Mesenteric fat pad (tissue), 1 donor: ENCODE measurements at places on chromosomes 1 and 21. TPM values are rescaled to one million over a fixed set of nuclear protein-coding genes. Genes with fewer than 3 reads are reported as not detected.

DNA sequence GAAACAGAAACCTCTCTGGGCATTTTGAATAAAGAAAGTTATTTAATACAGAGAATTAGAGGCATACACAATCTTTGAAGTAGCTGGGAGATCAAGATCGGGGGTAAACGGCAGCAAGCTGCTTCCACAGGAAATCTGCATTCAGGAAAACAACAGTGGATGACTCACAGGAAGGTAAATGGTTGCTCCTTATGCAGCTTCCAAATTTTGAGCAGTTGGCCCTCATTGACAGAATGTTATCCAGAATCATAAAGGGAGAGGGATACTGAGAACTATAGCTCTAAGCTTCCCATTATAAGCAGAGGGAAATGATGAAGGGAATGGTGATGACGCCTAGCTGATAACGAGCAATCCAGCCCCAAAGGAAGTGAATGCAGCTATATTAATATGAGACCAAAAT is 28.6 kb downstream of the ZMYND12 start:
- DNase-seq = no peak

DNA sequence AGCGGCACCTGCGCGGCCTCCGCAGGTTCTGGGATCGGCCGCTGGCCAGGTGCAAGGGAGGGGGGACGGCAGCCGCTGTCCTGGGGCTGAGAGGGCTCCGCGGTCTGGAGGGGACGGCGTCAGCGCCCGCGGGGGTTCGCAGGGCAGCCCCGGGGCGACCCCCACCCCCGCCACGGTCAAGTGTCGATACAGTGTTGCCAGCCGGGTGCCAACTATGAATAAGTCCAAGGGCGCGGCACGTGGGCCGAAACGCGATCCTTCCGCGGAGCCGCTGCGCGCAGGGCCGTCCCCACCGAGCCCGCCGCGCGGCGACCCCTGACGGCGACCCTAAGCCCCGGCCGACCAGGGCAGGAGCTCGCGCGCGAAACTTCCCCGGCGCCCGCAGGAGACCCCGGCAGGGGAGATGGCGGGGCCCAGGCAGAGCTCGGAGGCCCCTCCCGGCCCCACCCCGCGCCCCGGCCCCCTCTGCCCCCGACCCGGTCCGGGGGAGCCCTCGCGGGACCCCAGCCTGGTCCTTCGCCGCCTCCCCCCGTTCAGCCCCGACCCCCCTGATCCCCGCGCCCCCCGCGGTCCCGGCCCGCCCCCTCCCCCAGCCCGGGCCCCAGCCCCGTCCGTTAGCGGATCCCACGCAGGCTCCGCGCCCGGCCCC is 586 bp upstream of the AGPAT3 start:
- no peak for DNase-seq

- DNase-seq = no peak
Observed at GRCh38 chr21:15276243-15276642, 211.4 kb upstream of the NRIP1 start.

GRCh38 chr1:228038387-228039005 is 31.7 kb downstream of the WNT3A start:
- peak; percentile 76 for DNase-seq

DNA sequence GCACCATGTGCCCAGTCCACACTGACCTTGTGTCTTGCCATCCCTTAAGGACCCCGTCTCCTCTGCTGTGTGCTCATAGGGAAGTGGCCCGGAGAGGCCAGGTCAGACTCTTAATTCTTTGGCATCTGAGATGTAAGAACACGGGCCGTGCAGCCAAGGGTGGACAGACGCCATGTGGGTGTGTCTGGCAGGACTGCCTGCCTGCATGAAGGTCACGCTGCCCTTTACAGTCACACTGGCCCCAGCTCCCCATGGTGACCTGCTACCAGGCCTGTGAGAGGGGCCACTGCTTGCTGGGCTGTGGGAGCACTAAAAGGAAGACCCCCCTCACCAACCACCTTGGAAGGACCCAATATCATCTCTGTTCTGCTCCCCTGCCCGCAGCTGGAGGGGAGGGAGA is 17.7 kb downstream of the DHRS3 start:
- no peak for DNase-seq

DNA sequence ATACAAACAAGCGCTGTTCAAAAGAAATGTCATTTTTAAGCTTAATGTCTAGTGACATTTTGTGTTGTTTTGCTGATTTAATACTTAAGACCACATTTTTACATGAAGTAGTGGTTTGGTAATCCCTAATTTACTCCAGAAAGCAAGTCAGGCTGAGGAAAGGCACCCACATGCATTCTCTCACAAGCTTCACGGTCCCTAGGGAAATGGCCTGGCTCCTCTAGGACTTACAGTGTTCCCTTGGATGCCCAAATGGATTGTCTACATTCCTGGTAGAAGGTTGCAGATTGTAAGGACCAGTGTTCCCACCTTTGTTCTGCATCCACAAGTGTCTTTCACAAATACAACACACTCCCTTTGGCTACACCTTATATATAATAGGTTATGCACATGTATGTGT is 9.5 kb downstream of the GPSM2 start:
- DNase-seq = no peak

DNA sequence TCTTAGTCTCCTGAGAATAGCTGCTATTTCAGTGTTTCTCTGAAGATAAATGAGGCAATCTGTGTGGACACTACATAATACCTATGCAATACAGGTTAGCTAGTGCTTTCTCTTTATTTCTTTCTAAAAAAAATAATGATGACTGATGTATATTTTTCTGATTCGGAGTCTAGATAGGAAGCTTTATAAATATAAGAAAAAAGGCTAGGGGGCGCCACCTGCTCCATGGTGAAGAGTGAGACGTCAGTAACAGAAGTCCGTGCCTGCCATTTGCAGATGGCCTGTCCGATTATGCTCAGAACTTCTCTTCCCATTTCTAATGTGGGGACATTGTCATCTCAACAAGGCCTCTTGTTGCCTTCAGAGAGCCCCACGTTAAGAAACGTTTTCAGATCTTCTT is 26.4 kb downstream of the QSOX1 start:
- peak; percentile 37 for DNase-seq

DNA sequence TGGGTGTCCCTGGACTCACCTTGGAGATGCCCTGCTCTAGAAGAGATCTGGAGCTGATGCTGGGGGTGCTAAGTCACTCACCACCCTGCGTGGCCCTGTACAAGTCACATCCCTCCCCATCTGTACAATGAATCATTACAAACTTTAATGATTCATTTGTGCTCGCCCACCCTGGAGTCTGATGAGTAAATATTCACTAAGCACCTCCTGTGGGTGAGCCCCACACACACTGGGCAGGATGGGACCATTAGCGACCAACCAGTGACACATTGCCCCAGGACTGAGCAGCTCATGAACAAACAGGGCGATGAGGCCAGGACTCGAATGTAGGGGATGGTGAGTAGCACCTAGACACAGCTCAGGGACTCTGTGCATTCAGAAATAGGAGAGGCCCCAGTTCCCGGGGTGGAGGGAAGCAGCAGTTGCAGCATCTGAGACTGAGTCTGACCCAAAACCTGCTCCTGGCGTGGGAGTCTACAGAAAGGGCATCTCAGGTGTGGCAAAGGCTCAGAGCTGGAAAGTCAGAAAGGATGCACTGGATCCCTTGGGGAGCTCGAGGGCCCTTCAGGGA is 18.1 kb upstream of the PDZK1IP1 start:
- no peak for DNase-seq

GRCh38 chr1:232589111-232589811 is 40.7 kb downstream of the SIPA1L2 start:
- DNase-seq = no peak

DNA sequence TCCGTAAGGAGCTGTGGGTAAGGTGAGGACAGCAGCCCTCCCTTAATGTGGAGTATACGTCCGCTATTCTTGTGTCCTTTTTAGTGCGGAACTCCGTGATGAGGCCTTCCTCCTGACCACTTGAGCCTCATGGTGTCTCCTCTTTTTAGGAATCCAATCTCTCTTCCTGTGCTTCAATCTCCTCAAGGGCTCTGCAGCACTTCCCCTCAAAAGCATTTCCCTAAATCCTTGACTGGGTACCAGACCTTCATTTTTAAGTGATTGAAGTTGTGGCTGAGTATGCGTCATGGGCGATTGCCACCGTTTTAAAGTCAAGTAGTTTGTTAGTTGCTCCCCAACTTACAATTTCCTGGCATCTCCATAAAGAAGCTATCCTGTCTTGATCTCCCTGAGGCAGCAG is 62.8 kb downstream of the SAMSN1 start:
- no peak for DNase-seq

DNA sequence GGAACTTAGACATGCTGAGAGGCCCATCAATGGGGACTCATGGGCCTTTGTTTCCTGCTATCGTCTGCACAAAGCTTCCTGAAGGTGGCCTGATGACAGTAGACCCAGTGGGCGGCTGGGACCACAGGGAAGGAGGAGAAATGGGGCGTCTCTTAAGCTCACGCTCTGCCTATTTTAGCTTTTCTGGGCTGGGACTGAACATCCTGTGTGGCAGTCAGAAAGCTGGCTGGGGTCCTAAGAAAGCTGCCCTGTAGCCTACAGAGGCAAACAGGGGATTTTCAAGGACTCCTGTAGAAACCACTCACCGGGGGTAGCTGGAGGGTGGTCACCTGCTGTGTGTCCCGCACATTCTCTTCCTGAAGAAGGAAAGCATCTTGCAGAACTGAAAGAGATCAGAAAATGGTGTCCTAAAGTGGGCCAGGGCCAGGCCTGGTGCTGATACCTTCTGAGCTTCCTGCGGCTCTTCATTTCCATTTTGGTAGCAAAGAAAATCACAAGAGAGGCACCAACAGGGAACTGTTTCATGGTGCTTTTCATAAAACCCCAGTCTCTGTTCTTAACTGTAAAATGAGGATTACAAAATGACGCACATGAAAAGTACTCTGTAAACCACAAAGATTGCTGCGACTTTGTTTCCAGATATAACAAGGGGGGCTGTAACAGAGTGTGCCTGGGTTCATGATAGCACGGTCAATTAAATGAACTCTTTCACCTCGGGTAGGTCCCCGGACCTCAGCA is 8.6 kb downstream of the ZNF496 start:
- no peak for DNase-seq

DNA sequence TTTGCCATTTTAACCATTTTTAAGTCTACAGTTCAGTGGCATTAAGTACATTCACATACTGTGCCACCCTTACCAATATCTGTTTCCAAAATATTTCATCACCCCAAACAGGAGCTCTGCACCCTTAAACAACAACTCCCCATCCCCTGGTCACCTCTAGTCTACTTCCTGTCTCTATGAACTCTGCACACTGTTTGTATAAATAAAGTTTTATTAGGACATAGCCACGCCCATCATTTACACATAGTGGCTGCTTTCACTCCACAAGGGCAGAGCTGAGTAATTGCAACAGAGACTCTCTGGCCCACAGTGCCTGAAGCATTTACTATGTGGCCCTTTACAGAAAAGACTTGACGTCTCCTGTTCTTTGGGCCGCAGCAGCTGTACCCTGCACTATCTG is 30.1 kb downstream of the KCNAB2 start:
- no peak for DNase-seq

GRCh38 chr1:81232420-81232819 is 568.3 kb upstream of the ADGRL2 start:
- DNase-seq = no peak

The RNU1-3 gene
- 6,165 TPM for total RNA-seq

The TMEM54 gene
- total RNA-seq = 26.8 TPM

The ERG gene
- 37.4 TPM for total RNA-seq

The LCE6A gene
- total RNA-seq = not detected

The CASP9 gene
- 8.6 TPM for total RNA-seq

The LRRC53 gene
- total RNA-seq = not detected
